ENCODE measurements at places on chromosomes 4 and X. TPM values are rescaled to one million over a fixed set of nuclear protein-coding genes. Genes with fewer than 3 reads are reported as not detected.

ADH1A gene
- not detected for total RNA-seq

C4orf36 gene
- total RNA-seq, result 8.6 TPM

DNA sequence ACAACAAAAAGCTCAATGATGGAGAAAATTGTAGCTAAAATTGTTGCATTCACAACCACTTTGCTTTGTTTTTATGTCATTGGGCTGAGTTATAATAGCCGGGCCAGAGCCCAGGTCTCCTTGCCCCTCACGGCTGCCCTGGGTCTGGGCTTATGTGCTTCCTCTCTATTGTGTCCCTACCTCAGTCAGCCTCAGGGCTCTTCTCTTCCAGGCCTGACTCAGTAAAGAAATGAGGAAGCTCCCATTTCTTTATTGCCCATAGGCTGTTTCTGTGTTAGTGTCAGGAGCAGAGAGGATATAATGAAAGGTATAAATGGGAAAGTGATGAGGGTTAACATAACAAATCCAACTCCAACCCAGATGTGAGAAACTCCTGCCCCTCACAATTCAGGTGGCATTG, 18.0 kb downstream of the BST1 start:
- no peak for DNase-seq

USP27X gene
- total RNA-seq, result 4.2 TPM

FAM241A gene
- total RNA-seq, result 0.03 TPM

GRCh38 chr4:124710015-124710741, 2.4 kb downstream of the ANKRD50 start:
- peak; percentile 4 for DNase-seq

SYTL5 gene
- total RNA-seq, result 1.7 TPM
